Activated CD8-positive, alpha-beta memory T cell treated with anti-CD3 and anti-CD28 coated beads, Interleukin-2, amount 50 U/mL, for 48 hours (primary cell): ENCODE measurements at places on chromosomes 13 and 19.

DNA sequence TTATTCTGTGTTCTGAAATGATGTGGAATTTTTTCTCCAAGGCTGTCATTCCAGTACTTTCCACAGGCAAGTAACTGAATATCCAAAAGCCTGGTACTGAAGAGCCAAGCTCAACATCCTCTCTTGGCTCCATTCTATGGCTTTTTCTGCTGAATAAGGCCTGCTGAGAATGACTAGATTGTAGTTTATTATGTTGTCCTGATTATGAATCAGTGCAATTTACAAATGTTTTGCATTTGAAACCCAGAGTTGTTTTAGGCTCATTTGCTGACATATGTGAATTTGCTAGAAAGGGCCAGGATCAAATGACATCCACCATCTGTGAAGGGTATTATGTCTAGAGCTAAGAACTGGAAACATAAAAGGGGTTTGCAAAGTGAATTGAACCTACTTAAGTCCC, 596.6 kb downstream of the KCTD12 start:
- no peak for DNase-seq

- DNase-seq, result no peak
Observed at GRCh38 chr13:40221460-40222201, 444.8 kb downstream of the FOXO1 start.

- DNase-seq, result no peak
Observed at GRCh38 chr19:31658993-31659896, 310.0 kb upstream of the TSHZ3 start.

- DNase-seq, result no peak
Observed at GRCh38 chr13:29125934-29126424, 305.8 kb downstream of the MTUS2 start.

DNA sequence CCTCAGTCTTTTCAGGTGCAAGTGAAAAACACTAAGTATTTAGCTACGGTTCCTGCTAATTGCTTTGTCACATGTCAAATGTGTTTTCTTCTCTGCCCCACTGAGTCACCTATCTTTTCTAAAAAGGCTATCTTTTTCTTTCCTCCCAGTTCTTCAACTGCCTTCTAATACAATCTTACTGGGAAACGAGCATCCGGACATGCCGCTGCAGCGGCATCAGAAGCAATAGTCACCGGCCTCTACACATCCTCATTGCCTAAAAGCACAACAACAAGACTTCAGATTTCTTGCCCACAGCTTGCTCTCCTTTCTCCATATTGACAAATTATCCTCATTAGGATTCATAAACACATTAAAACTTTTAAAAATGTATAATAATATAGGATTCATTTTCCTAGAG, 1.2 kb downstream of the PCDH9 start:
- no peak for DNase-seq

DNA sequence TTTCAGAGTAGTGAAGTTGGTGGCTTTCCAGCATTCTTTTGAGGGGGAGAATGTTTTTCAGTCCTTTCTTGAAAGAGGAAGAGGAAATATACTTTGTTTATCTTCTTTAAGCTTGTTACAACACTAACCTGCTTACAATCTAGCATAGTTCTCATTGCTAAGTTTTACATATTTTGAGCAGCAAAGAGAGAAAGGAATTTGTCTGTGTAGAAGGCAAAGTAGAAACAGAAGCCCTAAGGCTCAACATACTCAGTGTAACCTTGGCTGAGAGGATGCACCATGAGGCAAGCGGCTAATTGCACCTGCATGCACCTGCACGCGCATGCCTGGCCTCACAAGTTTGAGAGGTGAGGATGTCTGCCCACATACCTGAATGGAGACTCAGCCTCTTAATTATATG, 2.2 kb downstream of the FRY start:
- DNase-seq, result no peak

DNA sequence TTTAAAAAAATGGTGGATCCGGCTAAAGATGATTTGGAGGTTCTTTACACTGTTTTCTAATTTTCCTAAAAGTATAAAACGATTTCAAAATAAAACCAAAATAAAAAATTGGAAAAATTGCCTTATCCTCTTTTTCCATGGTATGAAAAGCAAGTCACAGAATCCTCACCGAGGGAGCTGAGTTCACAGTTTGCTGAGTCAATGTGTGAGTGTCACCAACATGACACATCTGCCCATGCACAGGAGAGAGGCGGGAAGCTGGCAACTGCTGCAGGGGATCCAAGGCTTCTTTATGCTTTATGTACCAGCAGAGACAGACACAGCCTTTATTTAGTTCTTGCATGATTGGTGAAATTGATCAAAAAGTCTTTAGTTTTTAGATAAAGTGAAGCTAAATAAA, 157.8 kb downstream of the TNFSF13B start:
- no peak for DNase-seq

DNA sequence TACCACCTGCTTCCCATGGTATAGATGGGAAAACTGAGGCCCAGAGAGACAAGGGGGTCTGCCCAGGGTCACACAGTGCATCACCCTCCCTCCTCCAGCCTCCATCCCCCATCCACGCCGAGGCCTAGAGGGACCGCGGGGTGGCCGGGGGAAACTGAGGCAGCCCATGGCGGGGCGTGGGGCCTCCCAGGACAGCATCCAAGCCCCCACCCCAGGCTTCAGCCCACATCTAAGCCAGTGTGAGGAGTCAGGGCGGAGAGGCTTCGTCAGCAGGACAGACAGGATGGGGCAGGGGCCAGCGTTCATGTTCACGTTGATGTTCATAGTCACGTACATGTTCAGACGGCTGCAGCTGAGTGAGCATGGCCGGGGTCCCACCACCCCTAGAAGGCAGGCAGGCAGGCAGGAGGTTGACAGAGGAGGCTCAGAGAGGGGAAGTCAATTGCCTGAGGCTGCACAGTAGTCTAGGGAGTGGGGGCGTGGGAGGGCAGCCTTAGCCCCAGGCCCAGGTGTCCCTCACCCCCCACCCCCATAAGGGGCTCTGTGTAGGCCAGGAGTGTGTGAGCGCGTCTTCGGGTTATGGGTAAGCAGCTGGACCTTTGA, 23.3 kb downstream of the SMIM24 start:
- DNase-seq, result no peak

- no peak for DNase-seq
Observed at GRCh38 chr13:97141564-97142005, 80.5 kb upstream of the MBNL2 start.

DNA sequence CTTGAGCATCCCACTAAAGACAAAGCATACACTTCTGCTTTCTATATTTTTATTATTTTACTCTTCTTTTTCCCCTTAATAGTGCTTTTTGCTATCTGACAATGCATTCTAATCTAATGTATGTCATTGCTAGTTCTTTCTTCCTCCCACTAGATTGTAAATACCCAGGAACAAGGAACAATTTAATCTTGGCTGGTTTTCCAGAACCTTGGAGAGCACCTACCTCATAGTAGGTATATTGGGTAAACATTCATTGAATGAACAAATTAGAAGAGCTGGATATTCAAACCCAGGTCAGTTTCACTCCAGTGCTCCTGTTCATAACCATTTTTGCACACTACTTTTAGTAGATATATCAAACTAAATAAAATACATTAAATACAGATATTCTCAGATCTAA, 1617.6 kb upstream of the SLC10A2 start:
- no peak for DNase-seq

DNA sequence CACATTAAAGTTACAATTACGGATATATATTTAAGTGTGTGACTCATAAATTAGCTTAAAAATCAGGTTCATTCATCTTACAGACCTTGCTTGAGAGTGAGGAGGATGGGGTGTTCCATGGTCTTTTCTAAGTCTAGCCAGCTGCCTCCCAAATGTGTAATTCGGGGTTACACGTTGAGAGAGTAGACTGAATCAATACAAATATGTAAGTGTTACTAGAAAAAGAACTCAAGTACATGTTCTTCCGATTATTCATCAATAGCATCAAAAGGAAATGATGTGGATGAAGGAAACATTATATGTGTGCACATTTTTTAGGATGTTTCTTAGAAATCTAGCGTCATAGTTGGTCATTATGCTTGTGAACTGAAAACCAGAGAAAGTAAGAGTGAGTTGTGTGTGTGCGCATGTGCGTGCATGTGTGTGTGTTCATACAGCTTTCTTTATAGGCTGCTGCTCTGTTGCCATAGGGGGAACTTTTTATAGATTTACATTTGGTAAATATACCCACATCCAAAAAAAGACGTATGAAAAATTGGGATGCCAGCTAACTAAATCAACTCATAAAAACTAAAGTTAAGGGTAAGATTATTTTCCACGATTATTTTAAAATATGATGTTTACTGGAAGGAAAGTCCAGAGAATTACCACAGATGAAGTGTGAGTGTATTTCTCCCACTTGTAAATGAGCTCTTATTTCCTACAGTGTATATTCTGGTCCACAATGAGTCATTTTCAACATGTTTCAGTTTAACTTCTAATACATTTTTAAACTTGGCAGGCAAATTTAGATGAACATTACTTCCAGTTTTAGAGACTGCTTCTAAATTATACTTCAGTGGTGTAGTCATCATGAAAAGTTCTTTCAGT, 82.4 kb downstream of the PIBF1 start:
- no peak for DNase-seq

- DNase-seq, result no peak
Observed at GRCh38 chr19:43934055-43934984, 762 bp downstream of the ZNF45 start.

DNA sequence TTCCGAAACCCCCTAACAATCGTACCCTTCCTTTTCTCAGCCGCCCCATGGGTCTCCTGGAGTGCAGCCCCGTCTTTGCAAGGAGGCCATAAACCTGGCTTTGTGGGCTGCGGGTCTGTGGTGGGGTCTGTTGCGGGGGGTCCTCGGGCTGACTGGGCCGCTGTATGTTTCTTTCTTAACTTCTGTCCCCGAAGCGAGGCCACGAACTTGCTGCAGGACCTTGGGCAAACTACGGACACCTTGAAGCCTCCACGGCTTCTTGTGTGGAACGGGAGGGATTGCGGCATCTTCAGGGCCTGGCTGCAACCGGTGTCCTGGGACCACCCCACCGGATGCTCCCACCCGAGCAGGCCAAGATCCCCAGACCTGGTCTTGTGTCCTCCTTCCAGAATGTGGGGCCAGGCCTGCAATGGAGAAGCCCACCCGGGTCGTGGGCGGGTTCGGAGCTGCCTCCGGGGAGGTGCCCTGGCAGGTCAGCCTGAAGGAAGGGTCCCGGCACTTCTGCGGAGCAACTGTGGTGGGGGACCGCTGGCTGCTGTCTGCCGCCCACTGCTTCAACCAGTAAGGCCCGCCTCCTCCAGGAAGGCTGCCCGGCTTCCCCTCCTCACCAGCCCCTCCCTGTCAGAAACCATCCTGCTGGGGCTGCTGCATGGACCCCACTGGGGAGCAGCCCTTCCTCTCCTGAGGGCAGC, 12.0 kb downstream of the TIMM13 start:
- DNase-seq, result no peak

DNA sequence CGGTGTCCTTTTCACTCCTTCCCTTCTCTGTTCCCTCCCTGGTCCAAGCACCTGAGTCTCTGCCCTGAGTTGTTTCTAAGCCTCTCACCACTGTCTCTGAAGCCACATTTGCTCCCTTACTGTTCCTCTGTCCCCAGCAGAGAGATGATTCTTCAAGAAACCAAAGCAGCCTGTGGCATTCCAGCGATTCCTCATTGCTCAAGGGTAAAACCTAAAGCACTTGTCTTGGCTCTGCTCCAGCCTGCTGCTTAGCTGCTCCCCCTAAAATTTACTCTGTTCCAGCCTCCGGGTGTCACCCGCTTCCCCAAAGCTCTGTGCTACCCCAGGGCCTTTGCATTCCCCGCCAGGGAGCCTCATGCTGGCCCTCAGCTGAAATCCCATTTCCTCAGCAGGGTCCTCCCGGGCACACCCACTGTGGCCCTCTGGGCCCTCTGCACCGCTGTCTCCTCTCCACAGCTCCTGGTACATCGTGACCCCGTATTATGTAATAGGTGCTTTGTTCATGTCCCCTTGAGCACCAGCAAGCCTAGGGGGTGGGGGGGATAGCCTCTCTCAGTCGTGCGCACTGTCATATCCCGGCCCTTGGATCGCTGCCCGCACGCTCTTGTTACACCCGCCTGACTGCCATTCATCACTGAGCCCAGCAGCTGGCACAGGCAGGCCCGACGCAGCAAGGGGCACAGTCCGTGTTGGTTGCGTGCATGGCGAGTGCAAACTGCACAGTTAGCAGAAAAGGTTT, 15.8 kb downstream of the TECR start:
- no peak for DNase-seq

DNA sequence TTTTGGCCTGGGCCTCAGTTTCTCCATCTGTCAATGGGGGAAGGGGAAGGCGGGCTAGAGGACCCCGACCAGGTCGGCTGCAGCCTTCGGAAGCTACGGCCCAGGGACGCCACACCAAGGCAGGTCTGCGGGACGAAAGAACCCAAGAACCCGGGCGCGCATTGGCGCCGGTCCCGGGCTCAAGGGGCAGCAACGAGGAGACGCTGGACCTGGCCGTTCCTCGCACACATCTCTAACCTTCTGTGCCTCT, 739 bp upstream of the ILF3 start:
- no peak for DNase-seq

DNA sequence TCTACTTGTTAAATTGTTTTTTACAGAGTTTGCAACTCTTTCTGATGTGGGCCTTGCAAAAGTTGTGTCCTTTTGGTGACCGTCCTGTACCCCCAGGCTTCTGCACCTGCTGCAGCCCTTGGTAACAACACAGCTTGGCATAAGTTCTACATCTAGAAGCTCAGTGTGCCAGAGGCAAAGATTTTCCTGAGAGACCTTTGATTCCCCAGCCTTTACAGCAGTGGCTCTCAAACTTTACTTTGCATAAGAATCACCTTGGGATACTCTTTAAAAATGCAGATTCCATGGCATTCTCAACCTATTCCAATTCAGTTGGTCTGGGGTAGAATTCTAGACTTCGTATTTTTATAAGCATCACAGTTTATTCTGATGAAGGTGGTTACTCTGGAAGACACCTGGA, 260.9 kb downstream of the DCT start:
- DNase-seq, result no peak

DNA sequence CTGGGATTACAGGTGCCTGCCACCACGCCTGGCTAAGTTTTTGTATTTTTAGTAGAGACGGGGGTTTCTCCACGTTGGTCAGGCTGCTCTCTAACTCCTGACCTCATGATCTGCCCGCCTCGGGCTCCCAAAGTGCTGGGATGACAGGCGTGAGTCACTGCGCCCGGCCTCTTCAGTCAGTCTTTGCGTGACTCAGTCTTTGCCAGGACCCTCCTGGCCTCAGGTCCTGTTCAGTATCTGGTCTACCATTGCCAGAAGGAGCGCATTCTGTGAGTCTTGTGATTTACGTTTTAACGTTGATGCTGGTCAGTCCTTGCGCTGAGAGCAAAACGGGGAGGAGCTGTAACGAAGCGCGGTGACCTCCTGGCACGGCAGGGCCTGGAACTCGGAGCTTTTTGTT, 7.6 kb upstream of the HMG20B start:
- no peak for DNase-seq

GRCh38 chr13:73954808-73955207, 179.4 kb downstream of the KLF12 start:
- DNase-seq, result no peak
